SHP77 treated with DMSO at 0.1 percent for 48 hours (cell line): ENCODE measurements at places on chromosomes 1 and 21.
A peak's percentile ranks its signal among the peaks of the same experiment; 100 is the strongest.

DNA sequence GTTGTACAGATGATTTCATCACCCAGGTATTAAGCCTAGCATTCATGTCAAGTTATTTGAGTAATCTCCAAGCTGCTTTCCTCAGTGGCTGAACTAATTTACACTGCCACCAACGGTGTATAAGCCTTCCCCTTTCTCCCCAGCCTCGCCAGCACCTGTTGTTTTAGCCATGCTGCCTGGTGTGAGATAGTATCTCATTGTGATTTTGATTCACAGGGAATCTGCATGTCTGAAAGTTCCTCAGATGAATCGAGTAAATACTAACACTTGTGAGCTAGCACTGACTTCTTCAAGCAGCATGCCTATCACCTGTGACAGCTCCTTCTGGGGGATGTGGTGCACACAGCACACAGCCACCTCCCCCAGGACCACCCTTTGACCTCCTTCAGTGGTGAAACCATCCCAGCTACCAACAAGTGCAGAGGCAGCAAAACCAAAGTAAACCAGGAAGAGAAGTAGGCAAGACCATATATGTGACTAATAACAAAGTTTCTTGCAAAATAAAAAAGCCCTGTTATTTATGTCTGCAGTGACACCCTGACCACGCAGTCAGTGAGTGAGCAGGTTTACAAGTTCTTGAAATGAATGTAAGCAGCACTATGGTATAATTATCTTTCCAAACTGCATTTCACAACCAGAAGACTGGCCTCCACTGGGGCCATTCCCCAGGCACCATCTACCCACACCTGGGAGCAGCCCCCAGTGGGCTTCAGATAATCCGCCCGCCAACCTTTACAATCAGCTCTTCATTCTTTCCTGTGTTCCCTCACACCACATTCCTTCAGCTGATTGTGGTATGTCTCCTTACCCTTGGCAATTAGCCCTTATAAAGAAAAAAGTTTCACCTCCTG lies 173.8 kb downstream of the ETS2 start:
- DNase-seq: no peak

GRCh38 chr1:79969886-79970285 lies 963.4 kb upstream of the ADGRL4 start:
- DNase-seq: peak; percentile 22

DNA sequence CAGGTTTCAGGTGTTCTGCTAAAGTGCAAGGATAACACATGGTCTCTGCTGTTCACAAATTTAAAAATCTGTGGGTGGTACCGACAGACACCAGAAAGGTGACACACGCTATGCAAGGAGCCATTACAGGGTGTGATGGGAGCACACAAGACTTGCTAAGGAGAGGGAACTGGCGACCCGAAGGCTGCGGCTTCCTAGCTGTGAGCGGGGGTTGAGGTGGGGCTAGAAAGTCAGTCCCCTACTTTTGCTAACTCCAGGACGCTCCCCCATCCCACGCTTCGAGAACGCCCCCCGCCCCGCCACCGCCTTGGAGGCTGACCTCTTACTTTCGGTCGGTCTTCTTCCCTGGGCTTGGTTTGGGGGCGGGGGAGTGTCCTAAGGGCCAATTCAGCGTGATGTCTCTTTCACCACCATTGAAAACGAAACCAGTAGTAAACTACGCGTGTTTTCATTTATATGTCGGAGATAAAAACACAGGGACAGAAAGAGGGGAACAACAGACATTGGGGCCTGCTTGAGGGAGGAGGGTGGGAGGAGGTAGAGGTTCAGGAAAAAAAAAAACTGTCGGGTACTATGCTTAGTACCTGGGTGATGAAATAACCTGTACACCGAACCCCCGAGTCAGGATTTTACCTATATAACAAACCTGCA lies 1.1 kb downstream of the CKS1B start:
- no peak for DNase-seq

DNA sequence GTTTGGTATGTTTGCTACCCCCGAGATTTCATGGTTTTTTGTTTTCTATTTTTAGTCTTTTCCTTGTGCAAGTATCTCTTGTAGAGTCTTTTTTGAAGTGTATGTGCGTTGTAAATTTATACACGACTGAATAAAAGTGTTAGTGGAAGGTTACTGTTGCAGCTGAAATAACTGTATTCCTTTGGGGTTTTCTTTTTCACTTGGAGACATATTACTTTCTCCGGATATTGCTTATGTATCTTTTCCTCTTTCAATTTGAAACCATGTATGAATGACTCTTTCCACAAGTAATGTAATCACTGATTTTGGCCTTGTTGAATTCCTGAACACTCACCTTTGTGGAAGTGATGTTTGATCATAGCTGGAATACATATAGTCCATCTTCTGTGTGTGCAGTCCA lies 956 bp downstream of the URB2 start:
- DNase-seq: no peak

DNA sequence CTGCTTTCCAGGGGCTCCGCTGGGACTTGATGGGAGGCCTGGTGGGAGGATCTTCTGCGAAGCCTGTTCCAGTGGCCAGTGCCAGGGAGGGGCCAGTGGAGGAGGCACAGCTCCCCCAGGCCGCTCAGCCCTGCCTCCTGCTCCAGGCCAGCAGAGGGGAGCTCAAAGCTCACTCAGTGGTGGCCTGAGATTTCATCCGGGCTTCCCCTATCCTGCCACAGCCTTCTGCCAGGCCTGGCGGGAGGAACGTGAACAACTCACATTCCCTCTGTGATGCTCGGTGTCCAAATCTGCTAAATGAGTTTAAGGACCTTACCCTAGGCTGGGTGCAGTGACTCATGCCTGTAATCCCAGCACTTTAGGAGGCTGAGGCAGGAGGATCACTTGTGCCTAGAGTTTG lies 3.3 kb downstream of the CLCNKB start:
- DNase-seq: no peak

GRCh38 chr1:43300378-43301094 lies at the start of gene TIE1:
Gene TIE1 (plus strand): TSS chr1:43300982. CDS start chr1:43301072, 90 bp downstream.
- no peak for DNase-seq

GRCh38 chr1:165403835-165404482 lies 41.0 kb downstream of the RXRG start:
- peak; percentile 14 for DNase-seq

- DNase-seq: no peak
Measured at GRCh38 chr1:212792396-212792908, 758 bp downstream of the TATDN3 start.

DNA sequence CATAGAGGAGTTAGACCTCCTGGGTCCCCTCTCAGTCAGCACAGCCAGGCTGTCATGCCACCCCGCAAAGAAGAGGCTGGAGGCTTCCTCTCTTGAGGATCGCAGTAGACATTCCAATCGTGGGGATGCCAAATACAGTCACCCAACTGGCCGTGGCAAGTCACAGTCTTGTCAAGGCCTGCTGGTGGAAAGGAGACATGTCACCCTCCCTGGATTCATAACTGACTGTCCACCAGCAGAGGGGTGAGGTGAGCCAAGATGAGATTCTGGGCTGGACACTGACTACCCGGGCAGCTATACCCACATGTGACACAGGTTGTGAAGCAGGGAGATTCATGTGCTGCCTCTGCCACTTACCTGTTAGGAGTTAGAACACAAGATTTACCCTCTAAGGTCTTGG lies 123.5 kb upstream of the NGF start:
- no peak for DNase-seq

- no peak for DNase-seq
Measured at GRCh38 chr21:25342816-25343215, 264.5 kb downstream of the MRPL39 start.

- DNase-seq: peak; percentile 40
Measured at GRCh38 chr1:222618001-222618879, at the start of gene MIA3. Gene MIA3 (plus strand): TSS chr1:222618097. CDS start chr1:222618111, 14 bp downstream.

- DNase-seq: no peak
Measured at GRCh38 chr1:41827991-41828570, 90.6 kb downstream of the HIVEP3 start.
